ENCODE measurements at places on chromosomes 1 and 21.

DNA sequence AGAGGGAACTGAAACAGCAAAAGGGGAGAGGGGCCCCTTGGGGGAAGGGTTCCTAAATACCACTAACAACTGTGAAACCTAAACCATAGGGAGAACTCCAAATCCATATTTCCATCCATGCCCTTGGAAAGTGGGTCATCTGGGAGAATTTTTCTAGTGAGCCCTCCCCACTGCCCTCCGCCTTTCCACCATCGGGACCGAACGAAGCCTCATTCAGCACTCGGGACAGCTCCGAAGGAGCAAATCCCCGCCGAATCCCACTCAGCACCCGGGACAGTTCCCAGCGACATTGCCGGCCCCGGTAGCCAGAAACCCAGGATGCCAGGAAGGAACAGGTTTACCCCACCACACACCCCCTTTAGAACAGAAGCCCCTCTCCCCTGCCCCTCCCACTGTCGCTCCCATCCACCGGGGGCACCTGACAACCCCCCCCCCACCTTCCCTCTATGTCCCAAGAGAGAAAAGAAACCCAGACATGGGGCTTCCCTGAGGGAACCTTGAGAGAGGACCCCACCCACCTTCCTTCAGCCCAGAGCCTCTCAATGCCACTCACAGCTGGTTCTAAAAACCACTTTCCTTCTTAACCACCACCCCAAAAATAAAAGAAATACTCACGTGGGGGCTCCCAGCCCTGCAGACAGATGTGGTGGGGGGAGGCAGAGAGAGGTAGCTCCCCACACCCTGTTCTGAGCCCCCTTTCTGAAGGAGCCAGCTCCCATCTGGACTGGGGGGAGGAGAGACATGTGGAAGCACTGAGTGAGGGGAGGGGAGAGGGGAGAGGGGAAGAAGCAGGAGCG lies 4.5 kb downstream of the DLGAP3 start:
- DNase-seq, result peak; percentile 40

GRCh38 chr1:94629259-94630181 lies 88.0 kb upstream of the F3 start:
- DNase-seq, result no peak

- DNase-seq, result no peak
Observed at GRCh38 chr1:222880587-222880986, 65.7 kb downstream of the DISP1 start.

GRCh38 chr1:27689423-27690173 lies 17.6 kb upstream of the IFI6 start:
- no peak for DNase-seq

DNA sequence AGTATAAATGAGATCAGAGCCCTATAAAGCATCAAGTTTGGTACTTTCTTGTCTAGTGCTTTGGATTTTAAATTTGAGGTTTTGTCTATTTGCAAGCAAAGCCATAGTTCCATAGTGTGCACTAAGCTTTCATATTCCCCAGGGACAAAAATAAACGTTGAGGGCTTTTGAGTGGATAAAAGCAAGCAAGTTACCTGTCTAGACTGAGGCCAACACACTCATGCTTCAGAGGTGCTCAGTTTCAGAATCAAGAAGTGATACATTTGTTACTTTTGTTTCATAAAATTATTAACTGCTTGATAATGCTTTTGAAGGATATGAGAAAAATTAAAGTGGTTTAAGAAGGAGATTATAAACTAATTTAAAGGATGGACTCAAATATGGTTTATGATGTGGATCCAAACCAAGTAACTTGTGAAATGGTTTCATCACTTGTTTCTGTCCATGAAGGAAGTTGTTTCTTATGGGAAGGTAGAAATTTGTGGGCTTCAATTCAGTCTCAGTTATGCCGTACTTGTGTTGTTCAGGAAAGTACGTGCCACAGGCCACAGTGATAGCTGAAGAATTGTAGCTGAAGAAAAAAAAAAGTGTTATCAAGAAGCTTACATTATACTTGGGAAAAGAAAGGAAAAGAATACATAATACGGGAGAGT lies 71.2 kb downstream of the CHRM3 start:
- DNase-seq, result no peak

- no peak for DNase-seq
Observed at GRCh38 chr1:234629026-234629425, 19.0 kb upstream of the IRF2BP2 start.

DNA sequence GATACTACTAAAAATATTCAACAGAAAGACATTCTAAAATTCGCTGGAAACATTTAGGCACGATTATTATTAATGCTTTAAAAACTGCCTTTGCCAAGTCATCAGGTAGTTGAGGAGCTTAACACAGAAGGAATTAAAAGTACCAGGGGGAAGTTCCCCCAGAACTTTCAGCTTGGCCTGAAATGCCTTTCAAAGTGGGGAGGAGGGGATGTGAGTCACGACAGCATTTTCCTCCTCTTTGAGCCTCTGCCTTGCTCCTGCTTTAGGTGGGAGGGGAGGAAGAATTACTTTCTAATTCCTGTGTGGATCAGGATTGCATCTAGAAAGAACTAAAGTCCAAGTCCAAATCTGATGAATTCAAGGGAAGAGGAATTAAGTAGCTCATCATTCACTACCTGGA lies 183.7 kb downstream of the CLIC6 start:
- DNase-seq, result no peak

DNA sequence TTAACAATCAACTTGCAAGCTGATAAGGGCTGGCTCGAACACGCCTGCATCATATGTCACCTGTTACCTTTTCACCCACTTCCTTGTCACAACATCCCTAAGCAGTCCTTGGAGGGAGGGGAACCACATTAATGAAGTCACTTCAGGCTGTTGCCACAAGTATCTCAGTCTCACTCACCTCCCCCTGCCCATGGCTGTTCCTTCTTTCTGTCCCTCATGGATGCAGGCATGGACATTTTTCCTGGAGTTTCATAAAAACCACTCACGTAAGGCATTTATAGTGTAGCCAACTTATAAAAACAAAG lies 76.8 kb upstream of the ANGPTL1 start:
- DNase-seq, result no peak

GRCh38 chr1:186492531-186493291 lies 31.8 kb upstream of the PDC start:
- no peak for DNase-seq

GRCh38 chr1:116950517-116951199 lies 40.9 kb downstream of the PTGFRN start:
- no peak for DNase-seq

DNA sequence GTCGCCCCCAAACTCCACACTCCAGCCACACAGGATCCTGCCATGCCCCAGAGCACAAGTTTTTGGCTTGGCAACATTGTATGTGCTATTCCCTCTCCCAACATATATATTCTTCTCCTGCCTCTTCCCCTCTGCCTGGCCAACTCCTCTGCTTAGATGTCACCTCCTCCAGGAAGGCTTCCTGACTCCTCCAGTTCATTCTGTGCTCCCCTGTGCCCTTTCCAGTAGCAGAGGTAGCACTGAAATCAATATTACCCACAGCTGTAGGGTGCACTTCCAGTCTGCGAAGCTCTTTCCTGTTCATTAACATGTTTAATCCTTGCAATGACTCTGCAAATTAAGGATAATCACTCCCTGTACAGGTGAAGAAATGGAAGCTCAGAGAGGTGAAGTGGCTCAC lies 21.2 kb downstream of the ALDH4A1 start:
- no peak for DNase-seq

DNA sequence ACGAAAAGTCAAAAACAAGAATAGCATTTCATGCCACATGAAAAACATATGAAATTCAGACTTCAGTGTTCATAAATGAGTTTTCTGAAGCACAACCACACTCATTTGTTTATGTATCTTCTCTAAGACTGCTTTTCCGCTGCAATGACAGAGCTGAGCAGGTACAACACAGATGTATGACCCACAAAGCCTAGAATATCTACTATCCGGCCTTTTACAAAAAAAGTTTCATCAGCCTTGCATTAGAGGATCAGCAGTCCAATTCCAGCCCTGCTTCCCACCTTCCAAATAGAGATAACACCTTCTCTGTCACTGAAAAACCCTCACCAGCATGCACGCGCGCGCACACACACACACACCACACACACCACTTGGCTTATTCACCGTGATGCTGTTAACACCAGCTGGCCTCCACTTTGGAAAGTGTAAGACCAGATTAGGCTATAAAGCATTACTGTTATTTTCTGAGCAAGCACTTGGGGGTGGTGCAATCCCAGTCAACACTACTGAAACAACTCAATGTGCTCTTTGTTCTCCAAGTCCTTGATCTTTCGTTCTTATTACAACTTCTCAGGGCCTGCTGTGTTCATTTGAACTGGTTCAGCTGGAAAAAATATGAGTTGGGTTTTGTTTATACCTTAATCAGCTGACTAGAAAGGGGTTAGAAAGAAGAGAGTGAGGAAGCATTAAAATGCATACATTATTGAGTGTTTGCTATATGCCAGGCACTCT lies 90.0 kb downstream of the GLUL start:
- DNase-seq, result no peak

GRCh38 chr1:17770983-17771382 lies 15.8 kb downstream of the ACTL8 start:
- DNase-seq, result no peak

DNA sequence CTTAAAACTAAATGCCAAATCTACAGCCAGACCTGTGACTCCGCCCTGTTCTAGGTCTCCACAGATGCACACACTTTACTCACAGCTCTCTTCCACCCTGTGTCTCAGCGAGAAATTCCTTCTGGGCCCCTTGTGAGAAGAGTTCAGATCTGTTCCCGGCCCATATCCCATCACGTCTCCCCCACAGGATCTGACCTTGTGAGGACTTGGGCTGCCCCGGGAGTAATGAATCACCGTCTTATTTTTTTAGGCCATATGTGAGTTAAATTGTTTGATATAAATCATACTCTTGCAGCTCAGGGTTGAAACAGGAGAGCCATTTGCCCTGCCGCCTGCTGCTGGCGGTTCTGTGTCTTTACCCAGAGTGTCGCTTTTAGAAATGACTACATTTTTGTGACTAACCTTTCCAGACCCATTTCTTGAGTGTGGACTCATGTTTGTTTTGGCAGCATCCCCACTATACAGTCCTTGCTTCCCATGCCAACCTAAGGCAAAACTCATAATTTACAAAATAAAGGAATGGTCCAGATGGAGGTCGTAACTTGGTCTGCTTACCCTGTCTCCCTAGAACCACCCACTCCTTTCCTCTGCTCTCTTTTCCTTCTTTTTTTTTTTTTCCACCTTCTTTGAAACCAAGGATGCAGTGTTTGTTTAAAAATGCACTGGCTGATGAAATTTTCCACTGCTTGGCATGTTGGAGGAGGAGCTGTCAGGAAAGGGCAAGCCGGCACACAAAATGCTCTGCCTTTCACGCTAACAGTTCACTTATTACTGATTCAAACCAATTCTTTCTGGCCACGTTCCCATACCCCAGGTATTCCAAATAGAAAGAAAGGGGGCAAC lies 98.0 kb upstream of the C1orf105 start:
- no peak for DNase-seq

DNA sequence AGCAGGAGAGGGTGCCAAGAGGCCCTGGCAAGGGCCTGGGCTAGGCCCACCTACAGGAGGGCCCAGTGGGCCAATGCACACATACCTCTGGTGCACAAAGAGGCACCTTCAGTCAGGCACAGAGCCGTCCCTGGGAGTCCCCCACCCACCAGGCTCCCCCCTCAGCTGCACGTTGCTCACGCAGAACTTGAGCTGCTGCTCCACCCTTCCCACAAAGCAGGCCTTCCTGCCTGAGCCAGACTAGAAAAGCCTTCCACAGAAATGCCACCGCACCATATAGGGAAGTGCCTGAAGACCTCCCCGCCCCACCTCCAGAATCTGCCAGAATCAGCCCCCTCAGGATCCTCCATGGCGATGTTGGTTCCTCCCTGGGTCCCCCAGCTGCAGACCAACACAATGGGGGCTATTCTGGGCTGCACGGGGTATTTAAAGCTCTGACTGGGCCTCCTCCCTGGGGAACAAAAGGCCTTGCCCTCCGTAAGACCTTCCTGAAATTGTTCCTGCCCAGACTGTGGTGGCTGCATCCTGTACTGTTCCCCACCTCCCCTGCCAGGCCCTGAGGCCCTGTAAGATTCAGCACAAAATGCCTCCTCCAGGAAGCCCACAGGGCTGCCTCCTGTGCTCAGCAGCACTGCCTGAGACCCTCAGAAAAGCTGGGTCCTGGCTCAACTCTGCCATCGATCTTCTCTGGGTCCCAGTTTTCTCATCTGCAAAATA lies 27.2 kb downstream of the HSPG2 start:
- no peak for DNase-seq

DNA sequence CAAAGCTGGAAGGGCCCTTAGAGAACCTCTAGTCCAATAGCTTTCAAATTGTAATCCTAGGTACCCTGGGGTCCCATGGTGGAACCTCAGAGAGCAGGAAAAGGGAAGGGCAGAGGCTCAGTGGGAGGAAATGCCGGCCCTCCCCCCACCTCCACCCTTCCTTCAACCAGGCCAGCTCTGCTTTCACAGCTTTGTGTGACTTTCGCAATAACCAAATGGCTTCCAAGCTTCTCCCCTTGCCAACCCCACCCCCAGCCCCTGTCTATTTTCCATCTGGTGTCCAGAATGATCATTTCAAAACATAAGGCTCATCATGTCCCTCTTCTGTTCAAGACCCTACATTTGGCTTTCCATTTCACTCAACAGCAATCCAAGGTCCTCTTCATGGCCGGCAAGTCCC lies 74.4 kb downstream of the CD58 start:
- DNase-seq, result no peak

- DNase-seq, result no peak
Observed at GRCh38 chr1:146010126-146010738, 11.3 kb downstream of the HJV start.

GRCh38 chr1:226449823-226450222 lies 41.9 kb upstream of the PARP1 start:
- no peak for DNase-seq

DNA sequence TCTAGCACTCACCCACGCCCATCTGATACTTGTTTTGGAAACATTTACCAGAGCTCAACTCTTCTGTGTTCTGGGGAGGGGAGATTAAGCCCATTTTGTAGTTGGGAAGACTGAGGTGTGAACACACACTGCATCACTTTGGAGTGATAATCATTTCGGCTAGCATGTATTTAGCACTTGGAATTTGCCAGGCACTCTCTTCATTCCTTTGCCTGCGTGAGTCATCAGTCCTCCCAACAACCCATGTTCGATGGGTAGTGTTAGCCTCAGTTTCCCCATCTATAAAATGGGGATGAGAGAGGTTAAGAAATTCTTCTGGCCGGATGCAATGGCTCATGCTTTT lies 182.8 kb upstream of the TMEM51 start:
- no peak for DNase-seq

- no peak for DNase-seq
Observed at GRCh38 chr1:201706109-201706508, 122.8 kb upstream of the IPO9 start.

- DNase-seq, result no peak
Observed at GRCh38 chr1:87867626-87868025, 538.9 kb downstream of the LMO4 start.

GRCh38 chr1:247797518-247797917 lies 26.4 kb downstream of the OR14A16 start:
- no peak for DNase-seq

GRCh38 chr1:229264487-229264886 lies 6.4 kb upstream of the RAB4A start:
- no peak for DNase-seq
